NCI-H2029 treated with DMSO at 0.1 percent for 48 hours (cell line): ENCODE measurements at places on chromosomes 1 and 21.

GRCh38 chr1:119139403-119139802, 1.1 kb downstream of the WARS2 start:
- DNase-seq = no peak

- DNase-seq = no peak
Observed at GRCh38 chr1:150511985-150512660, 3.4 kb upstream of the FALEC start.

GRCh38 chr1:212621043-212621948, 12.7 kb downstream of the ATF3 start:
- DNase-seq = no peak

GRCh38 chr1:237219751-237220642, 178.0 kb downstream of the RYR2 start:
- no peak for DNase-seq

DNA sequence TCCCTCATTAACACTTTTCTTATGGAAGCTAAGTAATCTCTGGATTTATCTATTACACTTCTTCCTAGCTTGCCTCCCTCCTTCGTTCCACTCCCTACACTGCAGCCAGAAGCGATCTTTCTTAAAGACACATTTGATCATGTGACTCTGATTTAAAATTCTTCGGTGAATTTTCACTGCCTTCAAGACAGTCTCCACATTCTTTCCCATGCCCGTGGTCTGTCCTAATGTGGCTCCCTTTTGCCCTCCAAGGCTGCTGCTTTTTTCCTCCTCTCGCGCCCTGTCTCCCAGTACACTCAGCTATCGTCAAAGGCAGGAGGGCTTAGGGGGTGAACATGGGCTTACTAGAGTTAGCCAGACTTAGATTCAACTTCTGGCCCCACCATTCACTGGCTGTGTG, 64.4 kb downstream of the SDCCAG8 start:
- no peak for DNase-seq

GRCh38 chr1:116139592-116140134, 28.5 kb downstream of the MAB21L3 start:
- DNase-seq = no peak

GRCh38 chr21:41713495-41714281, 53.2 kb downstream of the RIPK4 start:
- DNase-seq = no peak

- peak; percentile 66 for DNase-seq
Observed at GRCh38 chr1:8077120-8077573, 51.0 kb upstream of the ERRFI1 start.

GRCh38 chr1:6785318-6785727, at the start of gene CAMTA1:
Gene CAMTA1, plus strand, starts transcription at chr1:6785454. Its CDS starts 77 bp downstream, at chr1:6785531.
- DNase-seq = no peak

DNA sequence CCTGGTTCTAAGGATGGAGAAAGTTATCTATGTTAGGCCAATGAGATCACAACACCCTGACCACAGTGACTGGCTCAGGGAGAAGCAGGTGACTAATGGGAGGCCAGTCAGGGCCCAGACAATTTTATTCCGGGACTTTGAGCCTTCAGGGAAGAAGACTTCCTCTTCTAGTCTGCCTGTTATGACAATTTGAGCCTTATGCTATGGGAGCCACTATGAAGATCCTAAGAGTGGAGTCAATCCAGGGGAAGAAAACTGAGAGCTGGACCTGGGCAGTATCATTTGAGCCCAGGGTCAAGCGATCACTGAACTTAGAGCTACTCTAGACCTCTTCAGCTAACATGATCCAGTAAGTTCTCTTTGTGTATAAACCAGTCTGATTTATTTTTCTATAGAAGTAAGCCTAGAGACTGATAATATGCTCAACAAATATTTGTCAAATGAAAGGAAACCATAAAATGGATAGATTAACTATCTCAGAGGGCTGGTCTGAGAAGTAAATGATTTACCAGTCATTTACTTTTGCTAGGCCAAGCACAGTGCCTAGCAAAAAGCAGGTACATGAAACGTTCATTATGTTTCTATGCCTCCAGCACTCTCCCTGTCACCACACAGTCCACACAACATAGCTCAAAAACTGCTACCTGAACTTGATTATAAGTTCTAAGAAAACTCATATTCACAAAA, 4.2 kb upstream of the C1orf141 start:
- DNase-seq = no peak

- DNase-seq = no peak
Observed at GRCh38 chr1:60797351-60797750, 285.0 kb upstream of the NFIA start.

- no peak for DNase-seq
Observed at GRCh38 chr1:221875004-221875330, 133.1 kb upstream of the DUSP10 start.

GRCh38 chr1:117565076-117565556, 40.7 kb upstream of the TENT5C start:
- DNase-seq = no peak

GRCh38 chr1:45393718-45394302, 53.6 kb upstream of the MUTYH start:
- no peak for DNase-seq

DNA sequence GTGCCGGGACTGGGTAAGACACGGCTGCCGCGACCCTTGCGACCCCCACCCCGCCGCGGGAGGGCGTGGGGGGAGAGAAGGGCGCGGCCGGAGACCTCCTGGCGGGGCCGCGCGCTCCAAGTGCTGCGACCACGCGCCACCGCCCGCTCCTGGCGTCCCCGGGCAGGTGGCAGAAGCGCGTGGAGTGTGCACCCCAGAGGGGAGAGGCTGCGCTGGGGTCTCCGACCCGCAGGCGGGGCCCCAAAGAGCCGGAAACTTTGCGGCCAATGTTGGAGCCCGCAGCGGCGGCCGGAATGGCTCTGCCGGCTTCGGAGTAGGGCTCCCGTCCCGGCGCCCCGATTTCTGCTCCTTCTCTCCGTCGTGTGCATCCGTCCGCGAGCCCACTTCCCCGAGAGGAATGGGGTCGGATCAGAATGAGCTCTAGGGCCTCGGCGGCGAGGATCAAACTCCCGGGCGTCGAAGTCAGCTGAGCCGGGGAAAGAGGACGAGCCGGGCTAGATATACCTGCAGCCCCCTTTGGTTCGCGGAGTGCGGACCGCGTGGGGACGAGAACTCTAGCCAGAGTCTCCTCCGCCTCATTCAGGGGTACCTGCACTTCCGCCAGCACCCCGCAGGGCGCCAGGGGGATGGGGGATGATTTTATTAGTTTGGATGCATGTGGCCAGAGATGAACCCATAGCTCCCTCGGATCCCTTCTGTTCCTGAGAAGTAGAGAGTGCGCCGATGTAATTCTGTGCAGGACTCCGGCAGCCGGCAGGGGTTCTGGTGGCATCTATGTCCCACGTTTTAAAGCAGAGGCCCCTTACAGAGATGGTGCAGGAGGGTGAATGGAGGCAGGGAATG, 751 bp downstream of the STUM start:
- no peak for DNase-seq

GRCh38 chr1:7335224-7335879, 435.7 kb upstream of the VAMP3 start:
- DNase-seq = no peak

DNA sequence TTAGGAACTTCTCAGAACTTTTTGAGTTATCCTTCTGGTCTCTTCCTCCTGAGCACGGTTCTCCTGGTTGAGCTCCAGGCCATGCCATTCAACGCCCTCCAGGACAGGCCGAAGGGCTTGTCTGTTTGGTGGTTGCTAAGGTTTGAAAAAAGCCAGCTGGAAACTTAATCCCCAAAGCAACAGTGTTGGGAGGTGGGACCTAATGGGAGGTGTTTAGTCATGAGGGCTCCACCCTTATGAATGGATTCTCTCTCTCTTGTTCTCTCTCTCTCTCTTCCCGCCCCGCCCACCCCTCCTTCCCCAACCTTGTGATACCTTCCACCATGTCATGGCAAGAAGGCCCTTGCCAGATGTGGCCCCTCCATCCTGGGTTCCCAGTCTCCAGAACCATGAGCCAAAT, 829 bp downstream of the KCNE1 start:
- no peak for DNase-seq

DNA sequence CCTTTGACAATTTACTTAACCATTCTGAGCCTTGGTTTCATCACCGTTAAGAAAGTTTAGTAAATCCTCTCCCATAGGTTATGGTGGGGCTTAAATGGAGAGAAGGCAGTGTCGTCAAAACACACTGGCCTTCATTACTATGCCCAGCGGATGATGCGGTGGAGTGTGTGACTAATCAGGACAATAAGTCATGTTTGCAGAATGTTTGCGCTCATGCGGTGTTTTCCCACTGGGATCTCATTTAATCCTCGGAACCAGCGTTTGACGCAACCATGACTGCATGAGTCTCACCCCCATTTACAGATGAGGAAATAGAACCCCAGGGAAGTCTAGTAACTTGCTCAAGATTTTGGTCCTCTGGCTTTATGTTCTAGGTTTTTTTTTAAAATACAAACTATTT, 17.5 kb downstream of the SLC26A9 start:
- DNase-seq = no peak

DNA sequence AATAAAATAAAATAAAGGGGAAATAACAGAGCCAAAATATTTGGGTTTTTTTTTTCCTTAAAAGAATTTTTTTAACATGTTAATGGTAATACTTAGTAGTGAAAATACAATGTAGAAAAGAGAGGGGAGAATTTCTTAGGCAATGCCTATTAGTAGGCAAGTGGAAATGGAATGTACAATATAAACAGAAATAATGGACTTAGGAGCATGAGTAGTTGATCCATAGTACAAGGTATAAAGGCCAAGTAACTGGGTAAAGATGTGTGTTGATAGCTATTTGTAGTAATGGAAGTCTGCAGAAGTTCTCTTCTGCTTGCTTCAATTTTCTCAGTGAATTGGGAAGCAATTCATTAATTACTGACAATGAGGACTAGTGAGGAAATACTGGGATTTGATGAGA, 34.4 kb downstream of the TESK2 start:
- DNase-seq = no peak

GRCh38 chr1:103160281-103160680, 52.0 kb upstream of the COL11A1 start:
- no peak for DNase-seq

- no peak for DNase-seq
Observed at GRCh38 chr1:27559466-27560030, 44.4 kb downstream of the AHDC1 start.

DNA sequence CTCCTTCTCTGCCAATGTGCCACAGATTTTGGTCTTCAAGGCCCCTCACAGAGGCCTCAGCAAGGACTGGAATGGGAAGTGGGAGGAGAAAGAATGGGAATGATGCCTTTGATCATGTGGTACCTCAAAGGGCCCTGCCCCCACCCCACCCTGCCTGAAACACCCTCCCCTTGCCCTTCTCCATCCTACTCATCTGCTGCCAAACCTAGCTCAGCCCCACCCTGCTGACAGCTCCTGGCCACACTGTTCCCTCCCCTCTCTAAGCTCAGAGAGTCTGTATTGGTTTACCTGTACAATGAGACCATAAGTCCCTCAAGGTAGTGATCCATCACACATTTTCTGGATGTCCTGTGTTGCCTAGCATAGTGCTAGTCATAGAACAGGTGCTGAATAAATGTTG, 6.7 kb upstream of the ARHGAP30 start:
- no peak for DNase-seq

DNA sequence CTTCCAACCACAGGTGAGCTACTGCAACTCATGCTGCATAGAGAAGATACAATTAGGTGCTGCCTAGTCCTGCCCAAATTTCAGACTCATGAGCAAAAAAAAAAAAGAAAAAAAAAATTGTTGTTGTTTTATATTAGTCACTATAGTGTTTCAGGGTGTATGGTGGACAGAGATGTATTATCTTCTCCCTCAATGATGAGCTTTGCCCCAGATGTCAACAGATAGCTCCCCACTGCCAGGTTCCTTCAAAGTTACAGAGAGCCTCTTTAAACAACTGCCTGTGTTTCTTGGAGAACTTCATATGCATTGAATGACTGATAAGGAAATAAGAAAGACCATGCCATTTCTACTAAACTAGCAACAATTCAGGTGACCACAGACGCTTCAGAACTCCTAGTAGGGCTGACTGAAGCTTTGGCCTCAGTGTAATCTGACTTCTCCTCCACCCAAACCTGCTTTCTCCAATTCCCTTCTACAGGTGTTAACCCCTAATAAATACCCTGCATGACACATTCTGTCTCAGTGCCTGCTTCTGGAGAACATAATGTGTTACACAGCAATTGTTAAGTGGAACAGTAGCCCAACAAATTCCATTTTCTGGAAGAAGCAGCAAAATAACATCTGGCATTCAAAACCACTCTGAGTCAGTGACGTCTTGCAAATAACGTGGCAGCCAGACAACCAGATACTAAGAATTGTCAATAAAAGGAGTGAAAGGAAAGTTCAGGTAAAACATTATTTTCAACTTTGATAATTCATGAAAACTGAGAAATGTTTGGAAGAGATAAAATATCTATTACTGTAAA, 147.7 kb downstream of the CDC42BPA start:
- DNase-seq = no peak

GRCh38 chr1:172646653-172647052, 12.2 kb upstream of the FASLG start:
- DNase-seq = no peak

GRCh38 chr1:19969898-19970660, 9.3 kb downstream of the PLA2G2A start:
- DNase-seq = no peak

- peak; percentile 57 for DNase-seq
Observed at GRCh38 chr1:21149430-21149854, 27.3 kb downstream of the EIF4G3 start.

DNA sequence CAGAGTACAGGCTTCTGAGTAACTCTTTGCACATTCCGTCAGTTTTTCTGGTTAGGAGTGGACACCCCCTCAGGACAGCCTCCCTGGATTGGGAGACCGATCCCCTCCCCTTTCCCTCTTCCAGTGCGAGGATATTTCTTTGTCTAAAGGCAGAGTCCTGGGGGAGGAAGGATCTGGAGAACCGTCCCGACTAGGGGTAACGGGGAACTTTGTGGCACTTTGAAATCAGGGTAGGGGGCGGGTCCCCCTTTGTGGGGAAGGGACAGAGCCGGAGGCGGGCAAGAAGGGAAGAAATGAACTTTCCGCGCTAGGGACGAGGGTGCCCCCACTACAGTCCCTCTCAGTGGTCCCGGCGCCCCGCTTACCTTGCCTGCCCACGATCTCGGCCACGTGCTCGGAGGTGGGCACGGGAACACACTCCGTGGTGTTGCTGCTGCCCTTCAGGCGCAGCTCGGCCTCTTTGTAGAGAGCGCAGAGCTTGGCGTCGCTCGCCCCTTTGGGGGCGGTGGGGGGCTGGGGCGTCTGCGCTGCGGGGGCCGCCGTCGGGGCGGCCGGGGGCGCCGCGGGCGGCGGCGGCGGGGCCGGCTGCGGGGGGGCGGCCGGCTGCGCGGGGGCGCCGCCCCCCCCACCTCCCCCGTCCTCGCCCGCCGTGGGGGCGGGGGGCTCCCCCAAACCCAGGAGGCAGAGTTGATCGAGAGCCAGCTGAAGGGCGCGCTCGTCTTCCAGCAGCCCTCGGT, 917 bp downstream of the MEX3A start:
- DNase-seq = no peak
